ENCODE measurements at places on chromosomes 3 and 15.
A peak's percentile ranks its signal among the peaks of the same experiment; 100 is the strongest.

DNA sequence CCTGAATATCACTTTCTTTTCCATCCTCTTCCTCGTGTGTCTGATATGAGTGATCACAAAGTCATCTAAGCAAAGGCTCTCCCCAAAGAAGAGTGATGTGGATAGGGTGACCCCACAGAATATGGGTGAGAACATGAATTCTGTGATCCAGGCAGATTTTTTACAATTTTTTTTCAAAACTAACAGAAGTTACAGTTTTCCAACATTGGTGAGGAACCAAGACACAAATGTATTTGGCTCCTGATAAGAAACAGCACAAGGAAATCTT, 27.0 kb downstream of the ANXA2 start:
- DNase-seq = no peak

DNA sequence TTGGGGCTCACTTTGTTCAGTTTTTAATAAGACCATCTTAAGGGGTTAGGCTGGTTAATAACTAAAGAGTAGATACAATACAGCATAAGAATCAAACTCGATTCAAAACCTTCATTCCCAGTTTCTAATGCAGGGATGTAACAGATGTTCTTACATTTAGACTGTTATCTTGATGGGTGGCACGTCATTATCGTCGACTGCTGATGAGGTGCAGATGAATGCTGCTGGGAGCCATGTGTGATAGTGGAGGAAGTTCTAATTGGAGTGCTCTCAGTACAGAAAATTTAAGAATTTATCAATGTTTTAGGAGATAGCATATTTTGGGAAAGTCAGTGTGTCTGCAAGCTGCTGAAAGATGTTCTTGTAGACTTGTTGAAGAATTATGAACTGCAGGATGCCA, 331.5 kb downstream of the PTPRG start:
- DNase-seq = no peak

DNA sequence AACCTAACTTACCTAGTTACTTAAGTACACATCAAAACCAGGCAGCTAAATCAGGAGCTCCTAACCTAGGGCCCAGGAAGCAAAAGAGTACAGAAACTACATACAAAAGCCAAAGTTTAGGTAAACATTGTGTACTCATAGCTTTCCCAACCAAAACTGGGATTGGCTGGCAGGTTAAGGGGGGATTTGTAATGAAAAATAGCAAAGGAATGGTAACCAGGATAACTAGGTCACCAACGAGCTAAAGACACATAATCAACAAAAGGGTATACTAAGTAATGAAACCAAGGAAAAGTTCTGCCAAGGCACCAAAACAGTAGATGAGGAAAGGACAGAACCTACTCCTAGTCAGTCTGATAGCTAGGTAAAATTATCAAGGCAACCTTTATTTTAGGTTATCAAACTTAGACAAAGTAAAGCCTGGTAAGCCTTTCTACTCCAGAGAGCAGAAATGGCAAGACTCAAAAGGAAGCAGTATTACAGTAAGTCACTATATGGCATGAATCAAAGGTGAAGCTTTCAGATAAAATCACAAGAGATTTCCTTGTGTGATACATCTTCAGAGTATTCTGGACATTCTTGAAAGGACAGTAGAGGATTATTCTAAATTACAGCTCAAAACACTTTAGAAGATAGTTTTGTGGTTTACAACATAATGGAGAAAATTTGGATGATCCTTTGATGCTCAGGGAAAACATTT, 10.2 kb downstream of the TRA2B start:
- no peak for DNase-seq

- DNase-seq = no peak
Observed at GRCh38 chr15:66241087-66241907, 12.3 kb downstream of the MEGF11 start.

GRCh38 chr3:140363801-140364200, 314.1 kb upstream of the TRIM42 start:
- DNase-seq = no peak

DNA sequence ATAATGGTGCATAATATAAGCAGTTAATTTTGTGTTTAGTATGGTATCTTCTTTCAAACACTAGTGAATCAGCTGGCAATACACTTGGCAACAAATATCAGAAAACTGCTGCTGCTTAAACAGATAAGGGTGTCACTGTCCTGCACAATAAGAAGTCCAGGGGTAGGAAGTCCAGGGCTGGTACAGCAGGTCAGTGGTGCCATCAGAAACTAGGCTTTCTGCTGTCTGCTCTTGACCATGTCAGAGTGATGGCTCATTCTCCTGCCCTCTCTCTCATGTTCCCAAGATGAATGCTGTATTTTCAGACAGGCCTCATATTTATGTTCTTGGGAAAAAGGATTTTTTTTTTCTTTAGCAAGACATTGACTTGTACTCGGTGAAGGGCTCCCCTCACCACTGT, 9.2 kb upstream of the GRK7 start:
- no peak for DNase-seq

GRCh38 chr3:149657321-149657925, 402 bp downstream of the WWTR1 start:
- DNase-seq = peak; percentile 5

- DNase-seq = no peak
Observed at GRCh38 chr3:155859859-155860258, 5.6 kb upstream of the SLC33A1 start.

DNA sequence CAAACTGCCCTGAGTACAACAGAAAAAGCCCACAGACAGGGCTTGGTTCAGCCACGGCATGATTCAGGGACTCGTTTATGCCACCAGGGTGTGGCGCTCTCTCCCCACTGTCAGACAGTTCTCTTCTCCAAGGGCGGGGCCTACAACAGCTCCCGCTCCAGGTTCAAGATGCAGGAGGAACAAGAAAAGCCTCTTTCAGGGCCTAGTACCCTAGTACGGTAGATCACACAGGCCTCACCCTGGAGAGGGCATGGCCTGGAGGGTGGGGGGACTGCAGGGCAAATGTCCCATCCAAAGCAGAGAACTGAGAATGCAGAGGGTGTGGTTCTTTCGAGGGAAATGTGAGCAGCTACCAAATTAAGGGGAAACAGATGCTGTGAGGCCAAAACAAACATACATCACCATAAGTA, 12.0 kb downstream of the MESD start:
- peak; percentile 13 for DNase-seq

DNA sequence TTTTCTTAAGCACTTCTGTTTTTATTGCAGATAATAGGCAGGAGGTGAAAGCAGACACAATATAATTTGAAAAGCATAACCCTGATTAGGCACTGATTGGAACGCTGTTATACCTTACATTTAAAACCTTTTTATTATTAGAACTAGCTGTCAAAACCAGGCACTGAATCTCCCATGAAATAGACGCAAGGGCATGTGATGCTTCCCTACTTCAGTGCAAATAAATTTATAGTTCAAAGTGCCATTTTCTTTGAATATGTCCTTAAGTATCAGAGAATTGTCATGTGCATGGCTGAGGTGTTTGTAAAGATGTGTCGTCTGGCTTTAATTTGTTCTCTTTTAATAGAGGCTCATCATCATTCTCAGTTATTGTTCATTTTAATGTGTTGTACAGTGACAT, 386.0 kb downstream of the NR2F2 start:
- no peak for DNase-seq

DNA sequence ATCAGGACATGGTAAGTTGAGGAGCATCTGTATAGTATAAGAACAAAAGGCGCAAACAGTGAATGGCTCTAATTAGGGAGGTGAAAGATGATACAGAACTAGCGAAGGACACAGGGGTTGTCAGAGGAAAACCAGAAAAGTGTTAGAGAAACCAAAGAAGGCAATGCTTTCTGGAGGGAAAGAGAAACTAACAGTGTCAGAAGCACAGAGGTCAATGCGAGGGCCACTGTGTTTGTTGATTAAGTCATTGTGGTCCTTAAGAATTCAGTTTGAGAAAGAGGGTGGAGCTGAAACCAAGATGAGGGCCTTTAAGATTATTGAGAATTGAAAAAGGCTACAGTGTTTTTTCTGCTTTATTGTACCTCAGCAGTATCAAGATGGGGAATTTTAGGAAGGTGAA, 28.8 kb downstream of the ATG7 start:
- no peak for DNase-seq
